ENCODE measurements at places on chromosomes 13 and 19.
A peak's percentile ranks its signal among the peaks of the same experiment; 100 is the strongest.

DNA sequence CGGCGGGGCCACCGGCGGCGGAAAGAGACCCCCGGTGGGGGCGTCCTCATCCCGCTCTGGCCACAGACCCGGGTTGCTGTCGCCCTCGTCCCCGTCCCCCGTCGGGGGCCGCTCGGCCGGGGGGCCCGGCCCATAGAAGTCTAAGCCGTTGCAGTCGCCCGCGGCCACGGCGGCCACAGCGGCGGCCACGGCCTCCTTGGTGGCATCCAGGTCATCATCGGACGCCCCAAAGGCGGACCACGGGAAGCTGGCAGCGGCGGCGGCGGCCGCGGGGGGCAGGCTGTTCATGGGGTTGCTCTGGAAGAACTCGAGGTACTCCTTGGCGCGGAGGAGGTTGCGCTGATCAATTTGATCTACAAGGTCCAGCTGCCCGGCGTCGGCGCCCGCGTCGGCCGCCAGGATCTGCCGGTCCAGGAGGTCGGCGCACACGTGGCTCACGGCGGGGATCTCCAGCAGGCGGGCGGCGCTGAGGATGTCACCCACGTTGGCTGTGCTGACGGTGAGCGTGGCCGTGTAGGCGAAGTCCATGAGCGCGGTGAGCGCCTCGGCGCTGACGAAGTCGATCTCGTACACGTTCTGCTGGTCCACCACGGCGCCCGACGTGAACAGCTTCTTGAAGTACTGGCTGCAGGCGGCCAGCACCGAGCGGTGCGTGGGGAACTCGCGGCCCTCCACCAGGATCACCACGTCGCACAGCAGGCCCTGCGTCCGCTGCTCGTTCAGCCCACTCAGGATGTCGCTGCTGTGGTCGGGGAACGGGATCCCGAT lies 12.1 kb downstream of the ZBTB7A start:
- peaks cover 71% of the 10 kb centered on the region for H3K4me1 ChIP-seq
- H3K36me3 ChIP-seq, result peaks cover 16% of the 10 kb centered on the region
- H3K27ac ChIP-seq, result peak overlapping the region; percentile 100
- no peak for DNase-seq
- no peaks in the 10 kb centered on the region for H3K27me3 ChIP-seq
- no peak overlapping the region for H3K4me3 ChIP-seq

GRCh38 chr13:97539651-97540610 lies 106.0 kb downstream of the RAP2A start:
- H3K4me1 ChIP-seq, result no peaks in the 10 kb centered on the region
- no peak for DNase-seq
- H3K4me3 ChIP-seq, result no peak overlapping the region
- H3K27me3 ChIP-seq, result no peaks in the 10 kb centered on the region
- no peak overlapping the region for H3K27ac ChIP-seq

- H3K27me3 ChIP-seq, result no peaks in the 10 kb centered on the region
- H3K27ac ChIP-seq, result peak overlapping the region; percentile 46
- no peak for DNase-seq
These were observed 46.5 kb downstream of the MLLT1 start for GRCh38 chr19:6233056-6233826.

- no peaks in the 10 kb centered on the region for H3K36me3 ChIP-seq
- no peaks in the 10 kb centered on the region for H3K4me1 ChIP-seq
- H3K27me3 ChIP-seq, result no peaks in the 10 kb centered on the region
- no peak overlapping the region for H3K4me3 ChIP-seq
- peak; percentile 23 for DNase-seq
- peak overlapping the region; percentile 18 for H3K27ac ChIP-seq
These were observed 114.0 kb downstream of the UQCRFS1 start for GRCh38 chr19:29098863-29099481.

- H3K4me1 ChIP-seq, result no peaks in the 10 kb centered on the region
- H3K4me3 ChIP-seq, result no peak overlapping the region
- DNase-seq, result no peak
- H3K36me3 ChIP-seq, result no peaks in the 10 kb centered on the region
- no peaks in the 10 kb centered on the region for H3K27me3 ChIP-seq
These were observed 9.6 kb downstream of the ATP11A start for GRCh38 chr13:112699322-112699918.

- DNase-seq, result no peak
- no peak overlapping the region for H3K27ac ChIP-seq
- H3K4me3 ChIP-seq, result no peak overlapping the region
- peaks cover 15% of the 10 kb centered on the region for H3K27me3 ChIP-seq
These were observed 9.8 kb upstream of the SIGLEC8 start for GRCh38 chr19:51467864-51468544.

GRCh38 chr13:111344471-111345191 lies 24.2 kb downstream of the TEX29 start:
- no peak for DNase-seq
- no peaks in the 10 kb centered on the region for H3K4me1 ChIP-seq
- no peak overlapping the region for H3K4me3 ChIP-seq
- no peak overlapping the region for H3K27ac ChIP-seq
- no peaks in the 10 kb centered on the region for H3K27me3 ChIP-seq
- H3K36me3 ChIP-seq, result no peaks in the 10 kb centered on the region

DNA sequence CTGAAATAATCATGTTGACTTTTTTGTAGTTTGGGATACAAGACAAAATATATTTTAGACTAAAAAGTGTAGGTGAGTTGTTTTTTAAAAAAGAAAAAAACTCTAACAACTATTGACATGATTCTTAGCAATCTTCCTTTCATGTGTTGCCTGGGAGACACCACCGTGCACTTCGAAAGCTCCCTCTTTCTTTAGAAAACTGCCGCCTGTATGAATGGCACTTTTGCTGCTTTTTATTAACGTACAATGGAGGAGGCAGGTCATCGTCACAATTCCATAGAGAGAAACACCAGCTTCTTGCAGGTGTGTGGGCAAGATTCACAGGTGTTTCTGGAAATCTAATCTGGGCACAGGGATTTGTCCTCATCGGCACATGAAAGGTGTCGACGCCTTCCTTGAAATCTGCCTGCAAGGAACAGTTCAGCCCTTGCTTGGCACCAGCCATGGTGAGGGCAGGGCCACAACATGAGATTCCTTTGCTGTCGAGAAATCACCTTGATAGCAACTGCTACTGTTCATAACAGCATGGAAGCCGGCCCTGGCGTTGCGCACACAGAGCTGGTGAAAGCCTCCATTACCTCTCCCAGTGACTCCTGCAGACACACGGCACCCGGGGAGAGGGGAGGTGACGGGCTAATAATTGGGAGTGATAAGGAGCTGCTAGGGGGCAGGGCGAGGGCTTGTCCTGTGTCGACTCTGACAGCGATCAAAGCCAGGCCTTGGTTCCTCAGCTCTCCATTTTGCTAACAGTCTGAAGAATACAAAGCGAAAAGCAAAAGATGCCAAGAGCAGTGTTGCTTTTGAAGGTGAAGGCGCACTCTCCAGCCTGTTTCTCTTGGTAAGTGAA lies 66.5 kb downstream of the EFNB2 start:
- H3K27me3 ChIP-seq, result no peaks in the 10 kb centered on the region
- H3K27ac ChIP-seq, result no peak overlapping the region
- H3K4me1 ChIP-seq, result peaks cover 8% of the 10 kb centered on the region
- no peak for DNase-seq
- H3K4me3 ChIP-seq, result no peak overlapping the region
- H3K36me3 ChIP-seq, result no peaks in the 10 kb centered on the region

GRCh38 chr19:6402837-6403608 lies 10.1 kb upstream of the GTF2F1 start:
- H3K27me3 ChIP-seq, result no peaks in the 10 kb centered on the region
- peak overlapping the region; percentile 82 for H3K27ac ChIP-seq
- peak overlapping the region; percentile 26 for H3K4me3 ChIP-seq
- peak; percentile 84 for DNase-seq

GRCh38 chr13:46071590-46072249 lies 19.2 kb upstream of the ZC3H13 start:
- no peak for DNase-seq
- H3K27ac ChIP-seq, result no peak overlapping the region
- H3K4me1 ChIP-seq, result no peaks in the 10 kb centered on the region
- no peaks in the 10 kb centered on the region for H3K27me3 ChIP-seq

DNA sequence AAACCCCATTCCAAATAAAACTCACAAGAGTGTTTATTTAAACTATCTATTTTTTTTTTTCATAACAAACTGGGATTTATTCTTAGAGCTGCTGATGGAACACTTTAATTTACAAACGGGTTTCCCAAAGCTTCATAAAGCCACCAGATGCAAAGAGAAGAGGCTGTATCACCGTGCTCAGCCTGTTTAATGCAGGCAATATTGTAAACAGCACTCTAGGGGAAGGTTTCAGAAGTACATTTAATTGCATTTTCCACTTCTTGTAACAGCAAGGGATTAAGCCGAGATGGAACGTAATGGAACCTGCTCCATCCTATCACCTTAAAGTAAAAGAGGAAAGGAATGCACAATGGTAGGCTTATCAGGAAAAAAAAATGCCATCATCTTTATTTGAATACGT lies 550.6 kb upstream of the ARGLU1 start:
- H3K27ac ChIP-seq, result no peak overlapping the region
- H3K27me3 ChIP-seq, result no peaks in the 10 kb centered on the region
- H3K4me1 ChIP-seq, result no peaks in the 10 kb centered on the region
- H3K4me3 ChIP-seq, result no peak overlapping the region
- no peak for DNase-seq
- no peaks in the 10 kb centered on the region for H3K36me3 ChIP-seq

GRCh38 chr13:50229960-50230661 lies 214.9 kb downstream of the KCNRG start:
- no peaks in the 10 kb centered on the region for H3K27me3 ChIP-seq
- no peaks in the 10 kb centered on the region for H3K36me3 ChIP-seq
- H3K4me1 ChIP-seq, result peaks cover 13% of the 10 kb centered on the region

DNA sequence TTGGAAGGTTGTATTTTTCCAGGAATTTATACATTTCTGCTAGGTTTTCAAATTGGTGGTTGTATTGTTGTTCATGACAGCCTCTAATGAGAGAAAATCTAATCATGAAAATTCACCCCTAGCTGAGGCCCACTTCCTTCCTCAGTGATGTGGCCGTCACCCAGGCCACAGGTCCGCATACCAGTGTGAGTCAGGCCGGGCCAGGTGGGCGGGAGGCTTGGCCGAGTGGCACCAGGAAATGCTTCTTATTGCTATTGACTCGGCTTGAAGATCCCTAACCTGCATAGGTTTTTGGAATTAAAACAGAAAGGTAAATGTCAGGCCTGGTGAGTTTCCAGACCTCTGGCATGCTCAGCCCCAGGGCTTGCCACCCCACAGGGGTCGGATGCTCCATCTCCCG lies 88.7 kb downstream of the SCGB2B2 start:
- no peaks in the 10 kb centered on the region for H3K36me3 ChIP-seq
- H3K4me3 ChIP-seq, result no peak overlapping the region
- H3K27me3 ChIP-seq, result no peaks in the 10 kb centered on the region
- no peak overlapping the region for H3K27ac ChIP-seq
- no peaks in the 10 kb centered on the region for H3K4me1 ChIP-seq
- no peak for DNase-seq
